ENCODE measurements at places on chromosomes 16 and 17. TPM values are rescaled to one million over a fixed set of nuclear protein-coding genes. Genes with fewer than 3 reads are reported as not detected.

TBC1D3H gene
- not detected for polyA plus RNA-seq

DNA sequence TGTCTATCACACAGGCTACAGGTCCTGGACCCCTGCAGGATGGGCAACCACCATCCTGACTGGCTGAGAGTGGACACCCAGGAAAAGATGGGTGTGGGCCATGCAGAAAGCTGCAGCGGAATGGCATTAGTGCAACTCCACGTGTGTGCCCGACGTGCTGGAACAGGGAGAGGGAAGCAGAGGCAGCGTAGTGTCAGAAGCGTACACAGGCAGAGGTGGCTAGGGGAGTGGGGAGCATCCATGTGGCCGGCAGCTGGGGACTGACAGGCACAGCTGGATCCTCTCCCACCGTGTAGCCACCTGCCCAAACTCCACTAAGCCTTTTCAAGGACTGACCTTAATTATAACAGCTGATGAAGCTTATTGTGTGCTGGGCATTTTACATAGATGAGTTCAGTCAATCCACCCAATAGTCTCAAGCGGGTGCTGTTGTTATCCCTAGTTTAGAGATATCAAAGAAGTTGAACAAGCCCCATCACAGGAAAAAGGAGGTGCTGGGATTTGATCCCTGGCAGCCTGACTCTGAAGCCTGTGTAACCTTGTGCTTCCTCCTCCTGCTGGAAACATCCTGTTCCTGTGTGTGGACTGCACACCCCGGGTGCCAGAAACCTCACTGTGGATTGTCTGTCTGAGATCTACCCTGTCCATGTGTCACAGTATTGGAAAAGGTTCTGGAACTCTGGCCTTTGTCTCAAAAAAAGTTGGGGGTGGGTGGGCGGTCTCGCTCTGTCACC lies 114.0 kb downstream of the PRKCA start:
- H3K27ac ChIP-seq: no peak overlapping the region
- no peaks in the 10 kb centered on the region for H3K36me3 ChIP-seq
- H3K4me1 ChIP-seq: peaks cover 9% of the 10 kb centered on the region
- no peak overlapping the region for H3K4me3 ChIP-seq
- no peak for DNase-seq
- H3K27me3 ChIP-seq: no peaks in the 10 kb centered on the region

DNA sequence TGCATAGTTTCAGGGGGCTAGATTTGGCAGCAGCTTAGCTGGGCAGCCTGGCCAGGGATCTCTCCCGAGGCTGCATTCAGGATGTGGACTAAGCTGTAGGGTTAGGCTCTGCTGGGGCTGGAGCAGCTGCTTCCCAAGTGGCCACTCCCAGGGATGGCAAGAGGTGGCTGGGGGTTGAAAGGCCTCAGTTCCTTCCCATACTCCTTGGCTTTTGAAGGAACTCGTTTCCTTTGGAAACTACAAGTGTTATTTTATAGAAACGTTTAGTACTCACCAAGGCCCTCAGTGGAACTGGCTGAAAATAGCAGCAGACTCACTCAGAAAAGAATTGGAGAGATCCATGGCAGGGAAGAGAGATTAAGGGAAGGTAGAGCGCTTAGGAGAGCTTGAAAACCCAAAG lies 76.4 kb downstream of the WWP2 start:
- no peaks in the 10 kb centered on the region for H3K27me3 ChIP-seq
- H3K4me3 ChIP-seq: no peak overlapping the region
- peak; percentile 54 for DNase-seq
- H3K36me3 ChIP-seq: no peaks in the 10 kb centered on the region
- peaks cover 33% of the 10 kb centered on the region for H3K4me1 ChIP-seq

DNA sequence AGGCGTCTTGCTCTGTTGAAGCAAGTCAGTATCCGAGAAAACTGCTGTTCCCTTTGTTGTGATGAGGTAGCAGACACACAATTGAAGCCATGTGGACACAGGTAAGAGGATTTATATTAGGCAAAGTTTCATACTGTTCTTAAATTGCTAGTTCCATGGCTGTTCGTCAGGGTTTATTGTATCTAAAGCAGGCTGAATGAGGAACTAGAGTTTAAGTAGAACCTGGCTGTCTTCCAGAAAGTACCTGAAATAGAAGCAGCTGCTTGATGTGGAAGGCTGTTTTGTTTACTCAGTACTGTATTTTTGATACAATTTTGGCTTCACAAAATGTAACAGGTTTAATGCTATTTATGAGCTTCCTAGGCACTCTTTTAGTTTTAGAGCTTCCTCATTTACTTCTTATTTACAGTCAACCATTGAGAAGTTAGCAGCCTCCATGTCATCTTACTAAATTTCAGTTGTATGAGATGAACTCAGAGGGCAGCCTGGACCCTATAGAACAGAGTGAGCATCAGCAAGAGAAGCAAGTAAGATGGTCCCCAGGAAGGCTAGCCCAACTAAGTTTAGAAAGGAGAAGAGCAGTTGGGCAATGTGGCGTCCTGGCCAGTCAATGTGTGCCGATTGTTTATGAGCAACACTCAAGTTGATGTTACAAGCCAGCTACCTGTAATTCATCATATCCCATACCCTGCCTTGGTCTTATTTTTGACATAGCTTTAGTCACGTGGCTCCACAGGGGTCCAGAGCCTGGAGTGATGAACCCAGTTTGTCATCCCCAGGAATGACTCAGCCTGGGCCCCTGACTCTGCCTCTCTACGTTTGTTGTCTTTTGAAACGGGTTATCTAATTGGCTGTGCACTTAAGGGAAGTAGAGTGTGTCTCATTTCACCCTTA lies 9.7 kb upstream of the ARL2BP start:
- H3K27me3 ChIP-seq: no peaks in the 10 kb centered on the region
- H3K4me3 ChIP-seq: no peak overlapping the region
- no peak for DNase-seq
- H3K4me1 ChIP-seq: peaks cover 19% of the 10 kb centered on the region
- no peak overlapping the region for H3K27ac ChIP-seq
- peaks cover 14% of the 10 kb centered on the region for H3K36me3 ChIP-seq

- no peaks in the 10 kb centered on the region for H3K27me3 ChIP-seq
- H3K27ac ChIP-seq: peak overlapping the region; percentile 80
- no peak for DNase-seq
- H3K4me3 ChIP-seq: no peak overlapping the region
Observed at GRCh38 chr17:42409523-42410318, 13.3 kb downstream of the CAVIN1 start.
